Left lung (tissue), 14 donors: ENCODE measurements at places on chromosomes 11 and 22. TPM values are rescaled to one million over a fixed set of nuclear protein-coding genes. Genes with fewer than 3 reads are reported as not detected.

GNAZ gene
- 4.3 TPM for polyA plus RNA-seq

OR51B5 gene
- 0.61 TPM for polyA plus RNA-seq

TEX12 gene
- not detected for polyA plus RNA-seq

JAM3 gene
- 74.9 TPM for polyA plus RNA-seq

SCGB1C1 gene
- polyA plus RNA-seq, result not detected

GAL3ST3 gene
- polyA plus RNA-seq, result 0.20 TPM

SCO2 gene
- 1.1 TPM for polyA plus RNA-seq

OR10G7 gene
- not detected for polyA plus RNA-seq

GLYAT gene
- polyA plus RNA-seq, result 0.38 TPM

DKK3 gene
- polyA plus RNA-seq, result 162 TPM
